Neuronal stem cell (in vitro differentiated cells): ENCODE measurements at places on chromosomes 1 and 21.
A peak's percentile ranks its signal among the peaks of the same experiment; 100 is the strongest.

- DNase-seq, result no peak
Observed at GRCh38 chr1:21904704-21905520, 32.2 kb downstream of the HSPG2 start.

DNA sequence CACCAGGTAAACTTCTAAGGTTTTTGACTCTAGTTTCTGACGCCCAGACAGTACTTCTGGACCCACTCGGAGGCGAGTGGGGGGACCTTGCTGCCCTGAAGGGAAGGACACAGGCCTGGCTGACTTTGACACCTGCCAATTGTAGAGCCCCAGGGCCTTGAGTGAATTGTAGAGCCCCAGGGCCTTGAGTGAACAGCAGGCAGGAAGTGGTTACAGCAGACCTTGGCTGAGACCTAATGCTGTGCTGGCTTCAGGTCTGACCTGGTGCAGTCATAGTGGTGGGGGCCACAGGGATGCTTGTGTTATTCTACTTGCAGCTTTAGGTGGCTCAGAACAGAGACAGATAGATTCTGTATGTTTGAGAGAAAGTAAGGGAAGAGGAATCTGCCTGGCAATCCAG lies 344.3 kb downstream of the DUSP10 start:
- no peak for DNase-seq

GRCh38 chr1:195894411-195894810 lies 713.8 kb downstream of the KCNT2 start:
- DNase-seq, result no peak

- no peak for DNase-seq
Observed at GRCh38 chr1:228360533-228361313, 45.9 kb downstream of the TRIM11 start.

DNA sequence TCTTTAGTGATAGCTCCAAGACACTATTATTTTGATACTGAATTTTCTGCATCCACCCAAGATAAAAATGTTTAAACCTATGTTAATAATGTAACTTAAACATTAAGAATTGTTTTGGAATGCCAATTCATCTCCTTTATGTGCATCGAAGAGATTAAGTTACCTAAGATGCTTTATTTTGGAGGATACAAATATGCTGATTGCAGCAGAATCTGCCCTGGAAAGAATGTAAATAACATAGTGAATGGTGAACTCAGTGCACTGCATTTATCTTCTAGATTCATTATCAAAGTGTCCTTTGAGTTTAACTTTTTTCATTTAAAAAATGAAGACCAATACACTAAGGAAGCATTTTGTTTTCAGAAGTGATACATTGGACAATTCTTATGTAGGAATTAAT lies 757.2 kb downstream of the MRPL39 start:
- DNase-seq, result no peak

DNA sequence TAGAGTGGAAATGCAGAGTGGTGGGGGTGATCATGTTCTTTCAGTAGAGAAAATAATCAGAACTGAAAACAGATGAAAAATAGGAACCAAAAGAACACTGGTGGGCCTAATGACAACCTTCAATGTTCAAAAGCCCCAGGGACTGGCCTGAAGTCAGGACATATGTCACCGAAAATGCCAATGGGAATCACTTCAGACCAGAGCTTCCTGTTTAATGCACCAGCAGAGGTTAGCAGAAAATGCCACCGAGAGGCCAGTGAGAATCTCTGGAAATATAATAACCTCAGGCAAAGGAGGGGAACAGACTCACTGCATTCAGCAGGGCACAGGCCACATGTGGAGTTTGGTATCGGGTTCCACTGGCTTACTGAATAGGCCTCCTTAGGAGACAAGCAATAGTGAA lies 15.9 kb upstream of the CD58 start:
- DNase-seq, result no peak

- DNase-seq, result no peak
Observed at GRCh38 chr1:35475356-35475755, 81.8 kb downstream of the KIAA0319L start.

DNA sequence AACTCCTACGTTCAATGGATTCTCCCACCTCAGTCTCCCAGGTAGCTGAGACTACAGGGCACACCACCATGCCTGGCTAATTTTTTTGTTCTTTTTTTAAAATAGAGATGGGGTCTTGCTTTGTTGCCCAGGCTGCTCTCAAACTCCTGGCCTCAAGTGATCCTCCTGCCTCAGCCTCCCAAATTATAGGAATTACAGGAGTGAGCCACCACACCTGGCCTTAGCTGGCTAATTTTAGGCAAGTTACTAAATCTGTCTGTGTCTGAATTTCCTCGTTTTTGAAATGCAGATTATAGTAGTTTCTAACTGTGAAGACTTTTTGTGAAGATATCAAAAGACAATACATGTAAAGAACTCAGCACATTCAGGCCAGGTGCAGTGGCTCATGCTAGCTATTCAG lies 13.7 kb downstream of the ACBD6 start:
- no peak for DNase-seq

DNA sequence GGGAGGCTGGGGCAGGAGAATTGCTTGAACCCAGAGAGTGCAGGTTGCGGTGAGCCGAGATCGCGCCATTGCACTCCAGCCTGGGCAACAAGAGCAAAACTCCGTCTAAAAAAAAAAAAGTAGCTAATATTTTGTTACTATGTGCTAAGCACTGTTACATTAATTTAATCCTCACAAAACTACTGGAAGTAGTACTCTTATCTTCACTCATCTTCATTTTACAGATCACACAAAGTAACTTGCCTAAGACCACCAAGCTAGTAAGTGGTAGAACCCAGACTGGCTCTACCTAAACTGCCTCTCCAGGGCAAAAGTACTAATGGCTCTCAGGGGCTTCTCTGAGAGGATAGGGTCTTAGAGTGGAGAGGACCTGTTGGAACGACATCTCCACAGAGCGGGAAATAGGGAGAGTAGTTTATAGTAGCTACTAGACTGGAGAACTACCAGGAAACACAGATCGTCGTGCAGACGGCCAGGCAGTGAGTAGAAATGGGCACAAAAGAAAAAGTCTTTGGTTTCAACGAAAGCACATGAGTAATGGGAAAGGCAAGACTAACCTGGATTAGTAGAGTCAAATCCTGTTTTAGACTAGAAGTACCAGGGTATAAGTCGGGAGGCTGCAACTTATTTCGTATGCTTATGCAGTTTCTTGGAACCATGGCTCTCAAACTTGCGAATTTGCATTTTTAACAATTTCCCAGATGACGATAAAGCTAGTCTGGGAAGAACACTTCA lies 1.4 kb downstream of the CLCC1 start:
- DNase-seq, result no peak

- peak; percentile 20 for DNase-seq
Observed at GRCh38 chr1:32180186-32181060, 948 bp downstream of the TXLNA start.

- no peak for DNase-seq
Observed at GRCh38 chr1:86953167-86953566, 38.7 kb downstream of the HS2ST1 start.

GRCh38 chr21:34190576-34191321 lies 117.4 kb downstream of the MRPS6 start:
- no peak for DNase-seq

DNA sequence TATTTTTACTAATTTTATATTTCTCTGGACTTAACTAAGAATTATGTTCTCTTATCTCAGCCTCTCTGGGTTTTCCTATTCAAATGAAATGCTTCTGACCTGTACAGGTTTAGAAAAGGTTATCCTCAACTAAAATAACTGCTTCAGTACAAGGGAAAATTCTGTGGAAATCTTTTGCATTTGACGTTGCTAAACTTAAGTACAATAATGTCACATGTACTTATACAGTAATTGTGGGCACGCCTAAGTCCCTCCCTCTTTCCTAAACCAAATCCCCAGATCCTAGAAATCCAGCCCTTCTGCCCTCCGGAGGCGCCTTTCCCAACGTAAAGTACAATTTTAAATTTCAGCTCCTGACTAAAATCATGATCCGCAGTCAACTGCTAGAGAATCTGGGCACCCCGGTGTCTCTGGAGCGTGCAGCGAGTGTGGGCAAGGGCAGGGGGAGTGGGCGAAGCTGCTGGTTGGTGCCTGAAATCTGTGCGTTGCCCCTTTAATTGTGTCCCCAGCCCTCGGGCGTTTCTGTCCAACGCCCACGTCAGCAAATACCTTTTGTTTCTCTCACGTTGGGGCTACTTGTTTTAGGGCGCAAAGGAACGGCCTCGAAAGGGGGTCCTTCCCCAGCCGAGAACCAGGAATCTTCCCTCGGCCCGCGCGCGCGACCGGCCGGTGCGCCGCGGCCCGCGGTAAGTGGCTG lies at the start of gene ZBTB8A:
TSS of gene ZBTB8A (plus strand) at position 541 of the 697 bp plus-strand sequence. CDS start 53,505 bp downstream, outside the sequence.
- DNase-seq, result peak; percentile 44

- DNase-seq, result no peak
Observed at GRCh38 chr1:222182641-222183040, 365.3 kb downstream of the HHIPL2 start.

DNA sequence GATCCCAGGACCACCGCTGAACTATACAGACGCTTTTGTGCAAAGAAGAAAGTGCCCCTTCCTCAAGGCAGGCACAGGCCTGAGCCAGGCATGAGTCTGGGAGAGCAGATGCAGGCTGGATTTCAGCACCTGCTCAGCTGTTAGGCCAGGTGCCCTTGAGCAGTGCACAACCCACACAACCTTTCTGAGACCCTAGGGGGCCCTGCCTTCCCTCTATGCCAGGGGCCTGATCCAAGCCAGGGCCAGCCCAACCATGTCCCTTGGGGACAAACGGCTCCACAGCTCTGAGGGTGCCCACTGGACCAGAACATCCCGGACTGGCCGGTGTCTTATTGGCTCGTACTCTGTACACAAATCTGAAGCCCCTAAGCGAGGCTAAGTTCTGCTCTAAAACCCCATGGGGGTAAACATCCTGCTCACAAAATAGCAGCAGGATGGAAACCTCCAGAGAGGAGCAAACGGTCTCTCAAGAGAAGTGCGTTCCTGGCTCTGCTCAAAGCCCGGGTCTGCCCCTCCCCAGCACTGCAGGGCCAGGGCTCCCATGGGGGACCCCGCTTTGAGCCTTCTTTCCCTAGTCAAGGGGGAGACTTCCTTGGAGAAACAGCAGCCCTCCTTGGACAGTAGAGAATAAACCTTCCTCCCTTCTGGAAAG lies 275.1 kb downstream of the NPHP4 start:
- DNase-seq, result no peak

- DNase-seq, result peak; percentile 30
Observed at GRCh38 chr1:39410915-39411436, 80.5 kb upstream of the BMP8A start.

DNA sequence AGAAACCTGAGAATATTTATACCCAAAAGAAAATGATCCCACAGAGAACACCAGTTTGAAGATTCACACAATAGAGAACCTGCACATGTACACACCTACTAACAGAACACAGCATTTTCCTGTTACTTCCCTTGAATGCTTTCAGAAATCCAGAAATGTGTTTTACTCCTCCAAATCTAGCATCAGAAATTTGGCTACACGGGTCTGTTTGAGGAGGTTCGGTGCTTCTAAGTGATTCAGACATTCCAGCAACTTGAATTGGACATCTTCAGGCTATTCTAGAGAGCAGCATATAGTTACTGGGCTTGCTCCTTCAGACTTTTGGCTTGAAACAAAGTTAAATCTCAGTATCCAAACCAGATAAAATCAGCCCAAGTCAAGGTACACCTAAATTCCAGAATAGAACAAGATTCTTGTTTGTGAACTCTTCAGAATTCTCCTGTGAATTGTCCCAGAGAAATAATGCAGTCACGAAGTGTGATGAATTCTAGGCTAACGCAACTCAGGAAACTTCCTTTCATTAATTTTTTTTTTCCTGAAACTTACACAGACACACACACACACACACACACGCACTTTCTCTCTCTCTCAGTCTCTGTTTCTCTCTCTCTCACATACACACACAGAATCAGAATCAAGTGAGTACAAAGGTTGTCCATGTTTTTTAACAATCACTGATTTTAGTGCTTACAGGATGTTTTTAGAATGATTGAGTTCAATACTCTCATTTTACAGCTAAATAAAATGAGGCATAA lies 278.4 kb upstream of the SNX7 start:
- no peak for DNase-seq

- no peak for DNase-seq
Observed at GRCh38 chr1:151508833-151509232, 2.4 kb upstream of the CGN start.

DNA sequence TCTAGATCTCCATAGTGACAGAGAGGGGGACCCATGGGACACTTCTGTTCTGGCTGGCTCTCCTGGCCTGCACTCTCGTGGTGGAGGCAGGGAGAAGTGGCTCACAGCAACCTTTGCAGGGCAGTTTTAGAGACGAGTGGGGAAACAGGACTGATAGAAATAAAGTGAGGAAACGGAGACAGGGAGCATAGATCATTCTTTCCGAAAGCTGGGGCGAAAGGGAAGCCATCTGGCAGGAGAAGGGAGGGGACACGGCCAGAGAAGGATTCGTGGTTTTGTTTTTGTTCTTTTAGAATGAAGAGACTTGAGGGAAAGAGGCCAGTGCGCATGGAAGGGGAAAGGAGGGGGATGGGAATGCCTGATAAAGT lies 3.5 kb downstream of the TIE1 start:
- no peak for DNase-seq

GRCh38 chr1:37795340-37796125 lies 1.9 kb downstream of the MANEAL start:
- peak; percentile 67 for DNase-seq

- no peak for DNase-seq
Observed at GRCh38 chr21:28473530-28474220, 519.0 kb downstream of the LTN1 start.

DNA sequence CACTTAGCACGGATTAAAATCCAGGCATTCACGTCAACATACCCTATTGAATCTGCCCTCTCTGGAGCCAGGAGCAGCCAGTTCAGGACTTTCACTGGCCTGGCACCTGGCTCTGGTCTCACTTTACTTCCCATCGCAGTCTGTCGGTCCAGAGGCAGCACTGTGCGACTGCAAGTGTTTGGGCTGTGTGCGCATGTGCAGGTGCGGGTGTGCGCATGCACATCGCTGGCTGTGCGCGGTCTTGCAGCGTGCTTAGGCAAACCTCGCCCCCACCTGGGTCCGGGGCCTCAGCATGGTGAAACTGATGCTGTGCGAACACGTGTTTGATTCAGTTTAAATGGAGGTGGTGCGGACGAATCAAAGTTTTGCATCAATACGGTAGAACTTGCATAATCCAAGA lies 38.0 kb downstream of the ATF3 start:
- no peak for DNase-seq

GRCh38 chr1:56032096-56032676 lies 547.2 kb downstream of the PLPP3 start:
- no peak for DNase-seq

- no peak for DNase-seq
Observed at GRCh38 chr1:32759521-32759981, 57.0 kb upstream of the SYNC start.

- peak; percentile 38 for DNase-seq
Observed at GRCh38 chr1:212485913-212486618, 53.3 kb downstream of the NENF start.
